Urothelium cell line (cell line): ENCODE measurements at places on chromosomes 5 and 9.
A peak's percentile ranks its signal among the peaks of the same experiment; 100 is the strongest.

DNA sequence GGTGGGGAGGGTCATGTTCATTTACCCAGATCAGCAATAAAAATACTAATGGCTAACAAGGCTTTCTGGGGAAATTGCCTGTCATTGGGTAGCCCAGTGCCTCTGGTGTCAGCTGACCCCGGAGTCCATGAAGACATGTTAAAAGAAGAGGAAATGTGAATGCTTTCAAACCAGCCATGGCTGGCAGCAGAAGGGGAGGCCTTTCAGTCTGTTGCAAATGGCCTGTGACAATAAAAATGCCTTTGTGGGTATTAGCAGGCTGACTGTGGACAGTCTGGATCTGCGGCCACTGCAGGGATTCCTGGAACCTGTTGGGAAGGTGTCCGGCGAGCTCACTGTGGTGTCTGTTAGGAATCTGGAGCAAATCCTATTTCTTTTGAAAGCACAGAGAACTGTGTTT is 7.5 kb downstream of the ABL1 start:
- no peak for DNase-seq

DNA sequence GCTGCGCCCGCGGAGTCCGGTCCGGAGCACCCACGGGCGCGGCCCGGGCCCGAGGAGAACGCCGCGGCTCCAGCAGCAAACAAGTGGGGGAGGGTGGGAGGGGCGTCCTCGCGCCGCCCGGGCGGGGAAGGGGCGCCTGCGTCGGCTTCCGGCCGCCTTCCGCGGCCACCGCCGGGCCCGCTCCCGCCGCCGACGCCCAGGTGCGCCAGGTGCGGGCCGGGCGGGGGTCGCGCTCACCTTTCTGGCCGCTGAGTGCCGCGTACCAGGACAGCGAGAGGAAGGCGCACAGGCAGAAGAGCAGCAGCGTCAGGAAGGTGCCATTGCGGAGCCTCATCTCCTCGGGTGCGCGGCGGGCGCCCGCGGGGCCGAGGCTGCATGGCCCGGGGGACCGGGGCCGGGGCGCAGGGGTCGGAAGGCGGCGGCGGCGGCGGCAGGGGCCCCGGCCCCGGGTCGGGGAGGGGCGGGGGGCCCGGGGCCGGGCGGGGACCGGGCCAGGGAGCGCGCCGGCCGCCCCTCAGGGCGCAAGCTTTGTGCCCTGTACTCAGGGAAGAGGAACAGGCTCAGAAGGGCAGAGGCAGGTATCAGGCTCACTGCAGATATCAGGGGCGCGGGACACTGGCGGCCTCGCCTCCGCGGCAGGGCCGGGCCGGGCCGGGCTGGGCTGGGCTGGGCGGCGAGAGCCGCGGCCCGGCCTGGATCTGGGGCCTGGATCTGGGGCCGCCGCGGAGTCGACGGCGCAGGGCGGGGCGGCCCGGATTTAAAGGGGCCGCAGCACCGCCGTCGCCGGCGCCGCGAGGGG is at the start of gene MGAT4B:
TSS of gene MGAT4B (minus strand) at position 617 of the 799 bp plus-strand sequence. CDS start at position 334, 283 bp downstream.
- DNase-seq = peak; percentile 87

DNA sequence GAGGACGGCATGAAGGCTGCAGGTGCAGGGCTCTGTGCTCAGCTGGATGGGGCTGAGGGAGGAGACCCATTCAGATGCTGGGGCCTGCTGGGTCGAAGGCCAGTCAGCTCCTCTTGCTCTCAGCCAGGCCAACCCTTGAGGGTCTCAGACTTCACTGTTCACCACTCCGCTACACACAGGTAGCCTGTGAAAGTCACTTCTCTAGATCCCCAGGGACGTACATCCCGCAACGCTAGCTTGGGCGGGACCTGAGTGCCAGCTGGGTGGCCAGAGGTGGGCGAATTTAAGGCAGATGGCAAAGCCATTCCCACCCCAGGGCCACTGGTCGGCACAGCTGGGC is 42.2 kb upstream of the FCN1 start:
- no peak for DNase-seq

GRCh38 chr9:13719446-13719845 is 440.0 kb upstream of the MPDZ start:
- no peak for DNase-seq

DNA sequence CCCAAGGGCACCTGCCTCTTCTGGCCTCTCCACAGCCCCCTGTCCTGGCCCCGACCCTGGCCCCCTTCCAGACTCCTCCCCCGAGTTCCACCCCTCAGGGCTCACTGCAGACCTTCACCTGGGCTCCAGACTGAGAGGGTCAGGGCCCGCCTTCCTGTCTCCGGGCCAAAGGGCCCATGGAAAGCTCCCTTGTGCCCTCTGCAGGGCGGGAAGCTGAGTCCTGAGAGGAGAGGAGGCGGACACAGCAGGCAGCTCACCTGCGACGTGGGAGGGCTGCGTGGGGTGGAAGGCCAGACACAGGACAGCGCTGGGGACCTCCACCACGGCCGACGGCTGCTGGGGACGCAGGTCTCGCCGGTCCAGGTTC is 20.6 kb downstream of the DYNC2I2 start:
- peak; percentile 82 for DNase-seq

DNA sequence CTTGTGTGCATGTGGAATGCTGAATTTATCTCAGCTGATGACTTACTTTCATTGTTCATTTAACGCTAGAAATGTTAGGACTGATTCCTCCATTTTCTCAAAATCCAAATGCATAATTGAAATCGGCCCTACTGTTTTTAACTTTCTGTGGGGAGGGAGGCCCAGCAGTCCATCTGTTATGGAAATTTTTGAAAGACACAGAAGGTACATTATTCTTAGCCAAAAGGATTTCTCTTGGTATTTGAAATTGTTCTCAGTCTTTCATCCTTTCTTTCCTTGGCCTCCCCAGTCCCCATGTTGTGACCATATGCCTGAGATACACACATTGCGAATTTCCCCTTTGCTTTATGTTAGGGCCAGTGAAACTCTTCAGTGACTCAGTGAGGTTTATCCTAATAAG is 549.9 kb downstream of the IRX1 start:
- DNase-seq = no peak

GRCh38 chr9:8241201-8241600 is 441.6 kb upstream of the DMAC1 start:
- DNase-seq = no peak

DNA sequence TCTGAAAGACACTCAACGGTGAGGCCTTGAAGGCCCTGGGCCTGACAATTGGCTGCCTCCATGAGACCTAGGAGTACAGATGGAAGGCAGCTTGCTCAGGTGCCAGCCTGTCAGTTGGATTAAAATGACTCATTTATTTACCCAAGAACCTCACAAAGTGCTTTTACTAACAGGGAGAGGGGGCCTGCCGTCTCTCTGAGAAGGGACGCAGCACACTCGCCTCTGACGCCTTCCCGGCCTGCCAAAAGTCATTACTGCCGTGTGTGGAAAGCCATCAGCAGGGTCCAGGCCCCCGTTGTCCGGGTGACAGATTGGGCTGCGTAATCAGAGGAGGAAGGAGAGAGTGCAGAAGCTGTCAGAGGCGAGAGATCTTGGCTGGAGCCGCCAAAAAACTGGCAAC is 32.4 kb downstream of the DDX31 start:
- no peak for DNase-seq

GRCh38 chr9:134842321-134842720 is 38.3 kb upstream of the FCN2 start:
- DNase-seq = no peak

DNA sequence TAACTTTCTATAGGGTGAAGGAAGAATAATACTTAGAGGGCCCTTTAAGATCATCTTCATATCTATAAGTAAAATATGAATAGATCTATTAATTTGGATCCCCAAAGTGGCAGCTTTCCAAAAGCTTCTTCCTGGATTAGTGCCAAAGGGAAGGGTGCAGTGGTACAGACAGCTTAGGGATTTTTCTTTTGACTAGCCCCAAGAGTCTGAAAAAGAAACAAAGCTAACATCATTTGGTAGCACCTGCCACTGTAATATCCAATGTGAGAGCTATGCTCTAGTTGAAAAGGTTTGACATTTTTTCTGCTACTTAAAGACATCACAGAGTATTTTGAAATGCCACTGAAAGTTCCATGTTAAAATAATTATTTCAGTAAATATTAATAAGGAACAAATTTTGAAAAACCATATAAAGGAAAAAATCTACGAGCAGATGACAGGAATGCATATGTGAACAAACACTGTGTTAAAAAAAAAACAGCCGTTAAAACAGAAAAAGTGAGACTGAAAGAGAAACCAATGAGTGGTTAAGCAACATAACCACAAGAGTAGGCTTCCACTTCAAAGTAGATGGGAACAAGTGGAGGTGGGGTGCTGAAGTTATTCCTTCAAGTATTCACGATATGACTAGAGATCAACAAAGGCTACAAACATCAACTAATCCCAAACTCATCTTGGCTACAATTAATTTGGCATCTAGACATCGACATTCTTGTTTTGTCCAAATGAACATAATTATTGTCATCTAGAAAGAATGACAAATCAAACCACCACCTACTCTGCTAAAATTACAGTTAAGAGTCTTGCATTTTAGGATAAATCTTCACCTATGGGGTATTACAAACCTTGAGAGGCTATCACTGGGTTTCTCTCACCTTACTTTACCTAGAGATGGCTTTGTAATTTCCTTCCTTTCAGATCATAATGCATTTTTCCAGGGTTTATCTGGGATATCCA is 137.5 kb downstream of the CPLANE1 start:
- no peak for DNase-seq

DNA sequence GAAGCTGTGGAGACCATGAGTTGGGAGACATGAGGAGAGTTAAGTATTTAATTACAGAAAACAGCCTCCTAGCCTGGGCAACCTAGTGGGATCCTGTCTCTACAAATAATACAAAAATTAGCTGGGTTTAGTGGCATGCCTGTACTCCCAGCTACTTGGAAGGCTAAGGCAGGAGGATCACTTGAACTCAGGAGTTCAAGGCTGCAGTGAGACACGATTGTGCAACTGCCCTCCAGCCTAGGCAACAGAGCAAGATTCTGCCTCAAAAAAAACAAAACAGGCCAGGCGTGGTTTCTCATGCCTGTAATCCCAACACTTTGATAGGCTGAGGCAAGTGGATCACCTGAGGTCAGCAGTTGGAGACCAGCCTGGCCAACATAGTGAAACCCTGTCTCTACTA is 52.6 kb downstream of the AQP7 start:
- DNase-seq = no peak

DNA sequence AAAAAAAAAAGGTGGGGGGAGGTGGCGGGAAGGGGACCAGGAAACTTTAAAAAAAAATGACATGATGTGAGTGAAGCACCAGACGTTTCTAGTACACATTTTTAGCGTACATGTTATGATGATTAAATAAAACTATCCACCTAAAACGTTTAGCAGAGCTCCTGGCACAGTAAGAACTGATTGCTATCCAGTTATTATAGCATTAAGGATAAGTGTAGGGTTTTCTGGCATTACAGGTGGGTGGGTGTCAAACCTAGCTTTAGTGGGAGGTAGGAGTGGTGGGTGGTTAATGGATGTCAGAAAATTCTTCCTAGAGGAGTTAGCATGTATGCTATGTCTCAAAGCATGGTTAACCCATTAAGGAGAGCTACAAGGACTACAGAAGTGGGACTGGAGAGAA is 2329.5 kb downstream of the MAT2B start:
- DNase-seq = no peak

DNA sequence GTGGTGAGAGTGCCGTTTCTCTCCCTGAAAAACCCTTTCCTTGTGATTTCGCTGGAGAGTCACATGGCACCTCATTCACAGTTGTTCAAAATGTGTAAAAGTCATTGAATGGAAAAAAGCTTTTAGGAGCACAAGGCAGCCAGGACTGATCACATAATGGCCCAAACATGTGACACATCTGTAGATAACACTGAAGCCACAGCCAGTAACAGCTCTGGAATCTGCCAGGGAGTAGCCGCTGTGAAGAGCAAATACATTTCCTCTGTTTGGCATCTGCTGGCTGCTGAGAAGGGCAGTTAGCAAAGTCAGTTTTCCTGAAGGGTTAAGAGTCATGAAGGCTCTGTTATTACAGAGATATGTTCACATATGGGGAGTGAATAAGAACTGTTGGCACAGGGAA is 271.8 kb downstream of the NNT start:
- no peak for DNase-seq

- no peak for DNase-seq
Observed at GRCh38 chr5:132064140-132064539, 3.7 kb downstream of the IL3 start.

DNA sequence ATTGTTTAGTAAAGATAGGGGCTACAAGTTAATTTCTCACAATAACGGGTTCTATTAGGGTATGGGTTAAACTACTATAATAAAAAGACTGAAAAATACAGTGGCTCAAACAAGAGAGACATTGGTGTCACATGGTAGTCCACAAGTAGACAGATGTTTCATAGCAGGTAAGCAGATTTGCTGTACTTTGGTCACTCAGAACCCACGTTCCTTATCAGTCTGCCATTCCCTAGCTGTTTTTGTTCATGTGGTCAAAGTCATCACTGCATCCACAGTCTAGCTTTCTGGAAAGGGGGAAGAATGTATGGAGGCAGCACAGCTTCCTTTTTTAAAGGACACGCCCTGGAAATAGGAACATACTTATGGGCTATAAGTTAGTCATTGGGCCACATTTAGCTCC is 73.0 kb downstream of the SLC12A2 start:
- DNase-seq = no peak

DNA sequence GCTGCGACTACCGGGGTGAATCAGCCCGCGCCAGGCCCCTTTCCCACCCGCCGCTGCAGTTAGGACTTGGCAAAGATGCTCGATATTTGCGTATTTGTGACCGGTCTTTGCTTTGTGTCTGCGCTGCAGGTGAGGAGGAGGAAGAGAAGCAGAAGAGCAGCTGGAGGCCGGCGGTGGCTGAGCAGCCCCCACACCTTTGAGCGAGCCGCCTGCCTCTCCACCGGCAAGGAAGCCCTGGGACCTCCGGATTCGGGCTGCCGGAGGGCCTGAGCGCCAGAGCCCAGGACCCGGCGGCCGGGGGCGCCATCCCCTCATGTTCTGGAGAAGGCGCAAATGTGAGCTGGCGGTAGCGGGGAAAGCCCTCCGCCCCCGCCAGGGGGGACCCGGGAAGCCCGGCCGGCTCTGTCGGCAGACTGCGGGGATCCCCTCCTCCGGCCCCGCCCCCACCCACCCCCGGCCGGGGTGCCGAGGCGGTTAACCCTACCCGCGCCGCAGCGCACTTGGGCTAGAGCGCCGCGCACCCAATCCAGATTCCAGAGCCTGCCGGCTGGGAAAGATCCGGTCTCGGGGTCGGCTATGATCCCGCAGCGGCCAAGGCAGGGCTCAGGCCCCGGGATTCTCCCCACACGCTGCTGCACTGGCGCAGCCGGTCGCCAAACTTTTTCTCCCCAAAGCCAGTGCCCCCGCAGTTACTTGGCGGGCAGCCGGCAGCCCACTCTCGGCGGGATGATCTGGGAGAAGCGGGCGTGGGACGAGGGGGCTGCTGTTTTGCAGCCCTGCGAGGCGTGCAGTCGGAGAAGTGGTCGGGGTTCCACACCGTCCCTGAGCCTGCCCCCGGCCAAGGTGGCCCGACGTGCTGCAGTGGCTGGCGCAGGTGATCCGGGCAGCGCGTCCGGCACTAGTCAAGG is 800 bp upstream of the KCNN2 start:
- peak; percentile 50 for DNase-seq
